Inflammatory macrophage treated with lipopolysaccharide for 4 hours (primary cell): ENCODE measurements at places on chromosomes 16 and 17.

DNA sequence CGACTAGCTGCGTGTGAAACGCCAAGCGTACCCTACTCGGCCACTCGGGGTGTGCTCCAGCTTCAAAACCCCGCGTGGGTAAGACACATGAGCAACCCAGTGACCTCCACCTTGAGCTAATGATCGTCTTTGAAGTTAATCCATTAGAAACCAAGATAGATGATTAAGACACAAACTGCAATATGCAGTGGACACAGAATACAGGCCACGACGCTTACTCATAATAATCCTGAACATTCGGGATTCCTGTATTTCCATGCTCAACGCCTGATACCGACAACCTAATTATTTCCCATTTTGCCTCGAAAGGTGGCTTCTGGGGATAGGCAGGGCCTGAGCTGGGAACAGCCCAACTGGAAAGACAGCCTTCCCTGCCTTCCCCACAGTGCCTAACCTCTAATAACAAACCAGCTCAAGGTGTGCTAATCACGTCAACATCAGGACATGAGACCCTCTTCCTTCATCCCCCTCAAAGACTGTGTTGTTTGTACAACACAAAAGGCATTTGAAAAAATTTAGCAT lies 504 bp upstream of the COPRS start:
- DNase-seq = no peak

DNA sequence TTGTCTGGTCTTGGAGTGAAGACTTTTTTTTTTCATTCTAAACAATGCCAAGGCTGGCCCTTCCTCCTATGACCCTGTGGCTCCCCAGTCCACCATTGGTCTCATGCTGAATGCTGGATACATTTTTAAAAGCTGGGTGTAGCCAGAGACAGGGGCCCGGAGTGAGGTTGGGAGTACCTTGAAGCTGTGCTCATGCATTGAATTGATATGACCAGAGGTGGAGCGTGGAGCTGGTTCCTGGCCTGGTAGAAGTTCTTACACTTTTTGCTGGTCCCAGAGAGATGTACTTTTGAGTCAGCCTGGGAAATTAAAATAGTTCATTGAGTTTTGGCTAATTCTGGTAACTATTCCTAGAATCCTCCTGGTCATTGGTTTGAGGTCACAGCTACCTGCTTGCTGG lies 83.6 kb downstream of the CMIP start:
- no peak for DNase-seq

- DNase-seq = no peak
These were observed 1.9 kb downstream of the FOXL1 start for GRCh38 chr16:86580063-86580790.

- DNase-seq = peak; percentile 93
These were observed 56.1 kb downstream of the B9D1 start for GRCh38 chr17:19306160-19307111.

- DNase-seq = no peak
These were observed 9.2 kb downstream of the TBC1D16 start for GRCh38 chr17:80026359-80027042.

DNA sequence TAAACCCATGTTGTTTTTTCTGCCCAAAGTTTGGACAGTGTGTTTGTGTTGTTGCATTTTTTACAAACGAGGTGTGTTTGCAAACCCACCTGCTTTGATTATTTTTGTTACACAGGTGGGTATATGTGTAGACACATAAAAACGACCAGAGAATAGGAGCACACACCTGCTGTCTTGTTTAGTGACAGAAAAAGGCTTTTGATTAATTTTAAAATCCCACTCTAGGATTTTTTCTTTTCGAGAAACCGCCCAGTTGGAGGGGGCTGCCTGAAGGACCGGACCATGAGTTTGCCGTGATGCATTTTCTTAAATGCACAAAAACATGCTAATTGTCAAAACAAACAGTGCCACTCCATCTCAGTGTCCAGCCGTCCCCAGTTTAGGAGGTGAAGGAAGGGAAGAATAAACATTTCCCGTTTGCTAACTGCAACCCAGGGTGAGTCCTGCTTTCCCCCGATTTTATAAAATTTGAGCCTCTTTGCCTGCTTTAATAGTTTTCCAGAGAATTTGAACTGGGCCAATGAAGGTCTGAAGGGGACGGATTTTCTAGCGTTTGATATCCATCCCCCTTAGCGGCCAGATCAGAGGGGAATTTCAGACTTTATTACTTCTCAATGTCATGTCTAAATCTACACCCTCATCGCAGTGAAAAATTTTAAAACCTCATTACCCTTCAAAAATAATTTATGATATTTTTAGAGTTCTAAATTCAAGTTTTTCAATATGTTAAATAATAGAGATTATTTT lies 3.2 kb downstream of the FOXC2 start:
- no peak for DNase-seq

DNA sequence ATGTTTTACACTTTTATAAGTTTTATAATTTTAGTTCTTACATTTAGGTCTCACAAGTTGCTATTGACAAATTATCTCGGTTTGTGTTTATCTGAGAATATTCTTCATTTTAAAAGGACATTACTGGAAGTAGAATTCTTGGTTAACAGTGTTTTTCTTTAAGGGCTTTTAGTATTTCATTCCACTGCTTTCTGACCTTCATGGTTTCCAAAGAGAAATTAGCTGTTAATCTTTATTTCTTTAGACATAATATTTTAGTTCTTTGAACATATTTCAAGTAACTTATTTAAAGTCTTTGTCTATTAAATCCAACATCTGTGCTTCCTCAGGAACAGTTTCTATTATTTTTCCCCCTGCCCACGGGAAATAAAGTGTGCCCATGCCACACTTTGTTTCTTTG lies 240.1 kb upstream of the AXIN2 start:
- DNase-seq = no peak

- DNase-seq = no peak
These were observed 210.8 kb upstream of the SOX9 start for GRCh38 chr17:71910002-71910401.

DNA sequence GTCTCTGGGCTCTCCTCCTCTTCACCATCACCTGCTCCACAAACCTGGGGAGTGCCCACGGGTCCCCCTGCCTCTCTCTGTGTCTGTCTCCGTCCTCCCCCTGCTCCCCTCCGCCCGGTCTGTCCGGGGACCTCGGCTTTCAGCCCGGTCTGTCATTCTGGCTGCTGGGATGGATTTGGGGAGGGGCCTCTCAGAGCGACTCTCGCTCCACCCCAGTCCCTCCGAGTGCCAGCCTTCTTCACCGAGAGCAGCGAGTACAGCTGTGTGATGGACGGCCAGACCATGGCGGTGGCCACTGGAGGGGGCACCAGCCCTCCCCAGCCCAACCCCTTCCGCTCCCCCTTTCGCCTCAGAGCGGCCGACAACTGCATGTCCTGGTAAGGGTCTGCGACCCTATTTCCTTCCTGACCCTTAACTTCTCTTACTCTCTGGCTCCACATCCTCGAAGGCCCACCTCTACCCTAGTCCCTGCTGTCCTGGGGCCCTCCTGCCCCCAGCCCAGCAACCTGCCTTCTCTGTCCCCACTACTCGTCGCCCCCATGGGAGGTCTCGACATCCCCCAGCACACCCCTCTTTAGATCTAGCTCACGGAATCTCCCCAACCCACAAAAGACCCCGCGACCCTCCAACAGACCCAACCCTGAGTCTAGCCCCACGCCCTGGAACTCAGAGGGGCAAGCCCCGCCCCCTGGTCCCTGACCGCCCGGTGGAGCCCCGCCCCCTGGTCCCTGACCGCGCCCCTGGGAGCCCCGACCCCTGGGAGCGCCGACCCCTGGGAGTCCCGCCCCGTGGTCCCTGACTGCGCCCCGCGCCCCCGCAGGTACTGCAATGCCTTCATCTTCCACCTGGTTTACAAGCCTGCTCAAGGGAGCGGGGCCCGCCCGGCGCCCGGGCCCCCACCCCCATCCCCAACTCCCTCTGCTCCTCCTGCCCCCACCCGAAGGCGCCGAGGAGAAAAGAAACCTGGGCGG lies 5.6 kb upstream of the CXCL16 start:
- no peak for DNase-seq

GRCh38 chr17:78329263-78330059 lies 30.4 kb downstream of the SOCS3 start:
- DNase-seq = peak; percentile 87
